Activated T-cell treated with anti-CD3 and anti-CD28 coated beads for 1 hour (primary cell): ENCODE measurements at places on chromosomes 3 and 15.

DNA sequence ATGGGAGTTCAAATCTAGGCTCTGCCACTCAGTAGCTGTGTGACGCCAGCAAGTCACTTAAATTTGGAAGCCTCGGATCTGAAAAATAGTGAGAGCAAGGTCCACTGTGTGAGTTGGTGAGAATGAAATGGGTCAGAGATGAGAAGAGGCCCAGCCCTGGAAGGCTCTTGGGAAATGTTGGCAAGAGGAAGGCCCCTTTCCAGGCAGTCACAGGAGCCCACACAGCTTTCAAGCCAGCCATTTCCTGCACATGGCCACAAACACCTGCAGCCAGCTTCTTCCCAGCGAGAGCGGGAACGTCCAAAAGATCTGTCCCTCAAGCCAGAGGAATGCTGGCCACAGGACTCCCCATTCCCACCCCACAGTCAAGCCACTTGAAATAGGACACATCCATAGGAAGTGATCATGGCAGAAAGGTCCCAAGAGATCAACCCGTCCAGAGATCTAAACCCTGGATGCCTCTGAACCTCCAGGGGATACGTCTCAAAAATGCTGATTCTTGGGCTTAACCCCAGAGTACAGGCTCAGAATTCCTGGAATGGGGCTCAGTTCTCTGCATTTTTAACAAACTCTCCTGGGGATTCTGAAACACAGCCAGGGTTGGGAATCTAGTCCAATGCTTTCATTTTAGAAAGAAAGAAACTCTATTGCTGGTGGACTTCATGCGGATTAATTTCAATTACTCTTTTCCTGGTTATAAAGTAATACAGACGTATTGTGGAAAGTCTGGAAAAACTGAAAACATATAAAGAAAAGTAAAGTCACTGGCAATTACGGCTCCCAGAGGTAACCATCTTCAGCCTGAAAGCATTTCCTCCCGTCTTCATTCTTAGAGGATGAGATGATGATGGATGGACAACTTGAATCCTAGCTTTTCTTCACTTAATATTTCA lies 35.9 kb downstream of the NTRK3 start:
- no peak for DNase-seq

- DNase-seq, result no peak
Measured at GRCh38 chr3:146598535-146598934, 6.6 kb downstream of the PLSCR5 start.

GRCh38 chr3:79414035-79414434 lies 353.8 kb downstream of the ROBO1 start:
- no peak for DNase-seq

DNA sequence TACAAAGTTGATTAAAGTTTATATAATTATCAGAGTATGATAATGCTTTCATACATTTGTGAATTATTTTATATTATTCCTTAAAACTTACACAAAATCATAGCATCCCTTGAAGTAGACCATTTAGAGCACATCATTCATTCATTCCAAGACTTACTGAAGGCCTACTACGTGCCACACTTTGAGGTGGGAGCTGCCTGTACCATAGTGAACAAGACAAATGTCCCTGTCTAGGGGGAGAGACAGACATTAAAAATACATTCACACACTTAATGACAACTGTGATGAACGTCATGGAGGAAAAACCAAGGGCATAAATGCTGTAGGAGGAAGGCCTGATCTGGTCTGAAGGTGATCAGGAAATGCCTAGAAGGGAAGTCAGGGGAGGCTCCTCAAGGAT lies 12.1 kb downstream of the MCCC1 start:
- no peak for DNase-seq

- DNase-seq, result no peak
Measured at GRCh38 chr3:186976837-186977750, 46.8 kb downstream of the ST6GAL1 start.

- no peak for DNase-seq
Measured at GRCh38 chr15:47473832-47474231, 243.5 kb upstream of the SEMA6D start.

GRCh38 chr3:21914451-21914850 lies 163.4 kb upstream of the ZNF385D start:
- no peak for DNase-seq

- DNase-seq, result no peak
Measured at GRCh38 chr3:188177721-188178120, 23.8 kb downstream of the LPP start.

- DNase-seq, result no peak
Measured at GRCh38 chr15:64426845-64427465, 33.4 kb upstream of the ZNF609 start.

GRCh38 chr3:148816981-148817525 lies 10.6 kb upstream of the CPB1 start:
- DNase-seq, result no peak

DNA sequence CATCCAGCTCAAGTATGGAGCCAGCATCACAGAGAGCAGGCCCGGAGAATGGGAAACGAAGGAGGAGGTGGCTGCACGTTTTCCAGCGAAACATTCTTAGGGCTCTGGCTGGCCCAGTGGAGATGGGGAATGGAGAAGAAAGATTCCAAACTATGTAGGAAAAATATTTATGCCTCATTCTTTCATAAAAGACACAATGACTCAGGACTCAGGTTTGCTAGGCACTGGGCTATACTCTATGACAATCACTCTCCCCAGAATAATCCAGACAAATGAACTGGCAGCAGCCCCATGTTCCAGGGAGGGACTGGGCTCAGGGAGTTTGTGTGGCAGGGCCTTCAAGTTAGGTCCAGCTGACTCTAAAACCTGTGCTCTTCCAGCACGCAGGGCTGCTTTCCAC lies 110.8 kb upstream of the RAD18 start:
- no peak for DNase-seq

DNA sequence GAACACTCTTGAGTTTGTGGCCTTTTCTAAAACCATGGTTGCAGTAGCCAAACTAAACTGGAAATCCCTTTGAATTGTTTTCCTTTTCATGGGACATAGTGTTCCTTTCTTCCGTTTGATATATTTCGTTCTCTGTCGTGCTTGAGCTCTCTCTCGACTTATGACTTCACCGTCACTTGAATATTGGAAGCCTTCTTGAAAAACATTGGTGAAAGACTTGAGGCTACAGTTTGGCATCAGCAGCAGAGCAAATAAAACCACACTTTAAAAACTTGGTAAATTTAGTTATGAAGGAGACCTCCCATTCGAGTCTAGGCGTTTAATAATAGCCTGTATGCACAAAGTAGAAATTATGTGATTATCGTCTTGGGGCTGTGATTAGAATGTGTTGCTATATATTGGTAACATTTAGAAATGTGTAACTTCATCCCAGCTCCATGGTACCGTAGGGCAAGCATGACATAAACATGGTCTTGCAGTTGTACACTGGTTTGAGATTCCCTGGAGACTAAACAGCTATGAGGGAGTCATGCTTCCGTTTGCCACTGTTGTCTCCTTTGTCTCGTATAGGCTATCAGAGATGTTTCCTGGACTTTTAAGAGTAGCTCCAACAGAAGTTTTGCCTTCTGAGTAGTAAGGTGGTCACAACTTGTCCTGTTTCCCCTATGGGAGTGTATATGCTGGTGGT lies 122.3 kb downstream of the PTPRG start:
- DNase-seq, result no peak

DNA sequence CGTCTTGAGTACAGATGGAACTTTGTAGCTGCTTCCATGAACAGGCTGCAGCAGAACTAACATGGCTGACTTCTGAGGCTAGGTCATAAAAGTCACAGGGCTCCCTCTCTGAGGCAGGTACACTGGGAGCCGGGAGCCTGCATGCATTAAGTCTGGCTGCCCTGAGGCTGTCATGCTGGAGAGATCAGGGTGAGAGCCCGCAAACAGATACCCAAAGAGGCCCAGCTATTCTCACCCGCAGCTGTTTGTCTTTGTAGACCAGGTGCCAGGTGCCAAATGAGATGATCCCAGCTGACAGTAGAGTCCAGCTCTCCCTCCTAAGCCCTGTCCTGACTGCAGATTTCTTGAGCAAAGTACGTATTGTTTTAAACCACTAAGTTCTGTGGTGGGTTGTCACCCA lies 8.6 kb upstream of the SLCO3A1 start:
- DNase-seq, result no peak

DNA sequence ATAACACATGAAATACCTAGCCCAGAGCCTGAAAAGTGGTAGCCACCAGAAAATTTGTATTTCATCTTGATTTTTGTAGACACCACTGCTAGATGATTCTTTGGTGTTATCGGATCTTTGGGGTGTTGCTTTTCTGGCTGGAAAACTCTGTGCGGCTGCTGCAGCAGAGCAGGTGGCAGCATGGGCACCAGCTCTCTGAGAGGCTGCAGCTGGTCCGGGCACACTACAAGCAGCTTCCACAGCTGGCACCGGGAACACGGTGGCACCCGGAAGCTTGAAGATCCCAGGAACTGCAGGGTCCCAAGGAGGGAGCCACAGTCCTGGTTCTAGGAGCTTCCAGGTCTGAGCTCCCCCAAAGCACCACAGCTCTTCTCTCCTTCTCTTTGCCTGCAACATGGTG lies 211.7 kb upstream of the MLF1 start:
- no peak for DNase-seq

GRCh38 chr15:68210409-68210756 lies 5.3 kb upstream of the CALML4 start:
- DNase-seq, result no peak

GRCh38 chr3:55857633-55858032 lies 370.5 kb upstream of the WNT5A start:
- no peak for DNase-seq

- no peak for DNase-seq
Measured at GRCh38 chr15:78052001-78052401, 25.5 kb downstream of the TBC1D2B start.

- DNase-seq, result no peak
Measured at GRCh38 chr15:69463182-69463756, 10.7 kb downstream of the RPLP1 start.

- DNase-seq, result no peak
Measured at GRCh38 chr15:49978121-49978520, 140.9 kb downstream of the ATP8B4 start.

DNA sequence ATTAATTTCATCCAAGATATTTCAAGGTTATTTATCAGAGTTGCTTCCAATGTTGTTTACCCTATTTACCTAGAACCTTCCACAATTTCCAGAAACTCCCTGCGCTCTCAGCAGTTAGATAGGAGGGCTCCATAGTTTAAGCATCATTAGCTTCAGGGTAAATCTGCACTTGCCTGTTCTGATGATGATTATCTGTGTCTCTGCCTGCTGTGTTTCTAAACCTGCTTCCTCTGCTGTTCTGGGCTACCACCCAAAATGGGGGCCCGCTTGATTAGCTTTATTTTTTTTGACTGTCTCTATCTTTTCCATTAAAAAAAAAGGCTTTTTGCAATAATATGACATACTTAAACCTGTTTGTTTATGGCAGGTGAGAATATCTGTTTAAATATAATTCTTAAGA lies 472.4 kb downstream of the DIPK2A start:
- no peak for DNase-seq

GRCh38 chr15:36507458-36507857 lies 72.0 kb upstream of the CDIN1 start:
- no peak for DNase-seq

- DNase-seq, result no peak
Measured at GRCh38 chr3:36743826-36744225, 20.5 kb downstream of the DCLK3 start.

GRCh38 chr3:64539451-64540196 lies 148.2 kb downstream of the ADAMTS9 start:
- DNase-seq, result no peak
